Eye (tissue), 1 donor: ENCODE measurements at places on chromosomes 1 and 21.

GRCh38 chr1:63813829-63814277 is 40.0 kb downstream of the ROR1 start:
- no peak for DNase-seq

- no peak for DNase-seq
These were observed 84.9 kb downstream of the CLEC20A start for GRCh38 chr1:178411756-178412399.

GRCh38 chr1:175900171-175900570 is 156.8 kb upstream of the TNR start:
- no peak for DNase-seq

DNA sequence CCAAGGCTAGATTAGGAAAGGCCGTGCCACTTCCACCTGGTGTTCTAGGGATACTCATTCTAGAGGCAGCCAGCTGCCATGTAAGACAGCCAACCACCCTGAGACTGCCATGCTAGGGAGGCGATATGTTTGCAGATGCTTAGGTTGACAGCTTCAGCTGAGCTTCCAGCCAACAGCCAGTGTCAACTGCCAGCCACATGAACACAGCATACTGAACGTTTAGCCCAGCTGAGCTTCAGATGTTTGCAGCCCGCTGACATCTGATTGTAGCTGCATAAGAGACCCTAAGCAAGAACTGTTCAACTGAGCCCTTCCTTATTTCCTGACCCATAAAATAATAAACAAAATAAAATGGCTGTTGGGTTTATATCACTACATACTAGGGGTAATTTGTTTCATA is 5.0 kb upstream of the KCNC4 start:
- DNase-seq = no peak

DNA sequence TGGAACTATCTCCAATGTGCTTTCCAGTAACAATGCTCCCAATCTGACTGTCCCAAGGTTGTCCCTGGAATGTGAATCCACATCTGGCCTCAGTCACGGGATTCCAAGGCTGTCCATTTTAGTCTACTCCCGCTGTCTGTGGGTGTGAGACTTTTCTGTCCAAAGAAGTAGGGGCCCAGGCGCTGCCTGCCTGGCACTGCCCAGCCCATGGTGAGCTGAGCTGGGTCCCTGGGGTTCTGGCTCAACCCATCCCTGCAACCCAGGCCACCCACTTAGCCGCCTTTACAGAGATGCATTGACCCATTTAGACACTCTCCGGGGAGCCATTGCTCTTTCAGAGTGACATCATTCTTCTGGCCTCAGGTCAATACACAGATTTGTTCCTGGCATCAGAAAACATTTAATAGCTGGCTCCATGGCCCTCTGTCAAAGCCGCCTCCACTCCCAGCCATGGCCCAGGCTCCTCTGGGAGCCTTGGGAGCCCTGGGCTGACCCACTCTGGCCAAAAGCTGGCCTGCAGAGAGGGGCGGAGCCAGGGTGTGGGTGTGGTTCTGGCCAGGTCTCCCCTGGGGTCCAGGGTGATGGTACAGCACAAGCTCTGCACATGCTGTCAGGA is 47.2 kb upstream of the PAX7 start:
- DNase-seq = peak; percentile 57

- no peak for DNase-seq
These were observed 56.6 kb upstream of the CR2 start for GRCh38 chr1:207397525-207397926.

DNA sequence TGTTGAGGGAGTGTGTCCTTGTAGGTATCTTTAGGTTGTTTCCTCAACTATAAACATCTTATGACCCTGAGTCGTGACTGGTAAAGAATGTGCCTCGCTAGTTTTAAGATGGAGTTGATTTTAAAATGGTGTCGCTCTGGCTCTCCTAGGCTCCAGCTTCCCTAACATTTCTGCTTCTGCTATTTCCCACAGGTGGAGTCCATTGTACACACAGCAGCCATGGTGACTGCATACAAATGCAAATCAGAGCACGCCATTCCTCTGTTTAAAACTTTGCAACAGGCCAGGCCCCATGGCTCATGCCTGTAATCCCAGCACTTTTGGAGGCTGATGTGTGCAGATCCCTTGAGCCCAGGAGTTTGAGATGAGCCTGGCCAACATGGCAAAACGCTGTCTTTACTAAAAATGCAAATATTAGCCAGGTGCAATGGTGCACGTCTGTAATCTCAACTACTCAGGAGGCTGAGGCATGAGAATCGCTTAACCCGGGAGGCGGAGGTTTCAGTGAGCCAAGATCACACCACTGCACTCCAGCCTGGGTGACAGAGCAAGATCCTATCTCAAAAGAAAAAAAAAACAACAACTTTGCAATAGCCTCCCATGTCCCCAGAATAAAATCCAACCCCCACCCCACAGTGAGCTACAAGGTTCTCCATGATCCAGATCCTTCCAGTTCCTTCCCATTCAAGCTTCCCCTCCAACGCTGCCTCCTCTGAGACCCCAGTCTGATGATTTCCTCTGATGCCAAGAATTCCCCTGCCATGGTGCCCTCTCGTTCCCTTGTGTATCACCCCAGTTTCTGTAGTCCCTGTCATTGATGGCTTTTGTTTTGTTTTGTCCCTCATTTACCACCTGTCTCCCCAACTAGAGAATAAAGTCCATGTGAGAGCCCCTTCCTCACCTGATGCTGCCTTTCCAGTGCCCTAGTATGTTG is 36.9 kb upstream of the KLHDC7A start:
- no peak for DNase-seq

DNA sequence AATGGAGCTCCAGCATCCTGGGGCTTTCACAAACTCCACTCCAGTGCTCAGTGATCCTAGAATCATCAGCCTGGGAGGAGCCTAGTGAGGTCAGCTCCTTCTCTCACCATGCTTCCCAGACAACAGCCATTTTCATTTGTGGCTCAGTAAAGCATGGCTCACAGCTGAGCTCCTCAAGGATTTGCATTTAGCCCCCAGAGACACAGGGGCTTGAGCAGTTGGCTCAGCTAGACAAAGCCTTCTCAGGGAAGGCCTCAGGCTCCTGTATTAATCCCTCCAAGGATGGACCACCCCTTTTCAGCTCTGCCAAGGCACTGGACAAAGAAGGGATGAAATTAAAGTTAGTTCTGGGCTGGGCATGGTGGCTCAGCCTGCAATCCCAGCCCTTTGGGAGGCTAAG is 39.5 kb downstream of the ERI3 start:
- DNase-seq = peak; percentile 50

- peak; percentile 90 for DNase-seq
These were observed 26.2 kb downstream of the DMAP1 start for GRCh38 chr1:44239331-44239960.

- DNase-seq = no peak
These were observed 108.6 kb upstream of the USP24 start for GRCh38 chr1:55323760-55324159.

DNA sequence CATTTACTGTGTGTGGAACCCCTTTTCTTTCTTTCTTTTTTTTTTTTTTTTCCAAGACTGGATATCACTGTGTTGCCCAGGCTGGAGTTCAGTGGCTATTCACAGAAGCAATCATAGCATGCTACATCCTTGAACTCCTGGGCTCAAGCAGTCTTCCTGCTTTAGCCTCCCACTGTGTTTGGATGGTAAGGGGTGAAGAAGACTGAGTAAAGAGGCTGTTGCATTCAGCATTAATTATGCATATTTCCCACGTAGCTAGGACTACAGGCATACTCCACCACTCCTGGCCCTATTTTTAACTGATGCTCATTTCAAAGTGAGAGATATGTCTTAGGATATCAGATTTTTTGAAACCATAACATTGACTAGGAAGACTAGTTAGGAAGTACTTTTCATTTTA is 39.5 kb downstream of the PHACTR4 start:
- DNase-seq = no peak

DNA sequence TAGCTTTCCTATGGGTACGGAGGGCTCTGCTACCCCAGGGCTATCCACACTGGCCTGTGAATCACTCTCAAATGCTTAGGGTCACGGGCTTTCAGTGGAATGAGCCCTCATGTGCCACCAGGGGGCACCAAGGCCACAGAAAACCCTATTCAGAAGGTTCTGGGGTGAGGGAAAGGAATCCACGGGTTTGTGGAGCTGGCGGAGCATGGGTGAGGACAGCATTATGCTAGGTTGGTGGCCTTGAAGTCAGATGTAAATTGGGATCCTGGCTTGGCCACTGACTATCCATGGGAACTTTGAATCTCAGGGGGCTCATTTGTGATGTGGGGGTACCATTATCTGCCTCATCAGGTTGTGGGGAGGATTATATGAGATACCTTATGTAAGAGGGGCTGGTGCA is 5.1 kb upstream of the LAMTOR5 start:
- DNase-seq = peak; percentile 83

DNA sequence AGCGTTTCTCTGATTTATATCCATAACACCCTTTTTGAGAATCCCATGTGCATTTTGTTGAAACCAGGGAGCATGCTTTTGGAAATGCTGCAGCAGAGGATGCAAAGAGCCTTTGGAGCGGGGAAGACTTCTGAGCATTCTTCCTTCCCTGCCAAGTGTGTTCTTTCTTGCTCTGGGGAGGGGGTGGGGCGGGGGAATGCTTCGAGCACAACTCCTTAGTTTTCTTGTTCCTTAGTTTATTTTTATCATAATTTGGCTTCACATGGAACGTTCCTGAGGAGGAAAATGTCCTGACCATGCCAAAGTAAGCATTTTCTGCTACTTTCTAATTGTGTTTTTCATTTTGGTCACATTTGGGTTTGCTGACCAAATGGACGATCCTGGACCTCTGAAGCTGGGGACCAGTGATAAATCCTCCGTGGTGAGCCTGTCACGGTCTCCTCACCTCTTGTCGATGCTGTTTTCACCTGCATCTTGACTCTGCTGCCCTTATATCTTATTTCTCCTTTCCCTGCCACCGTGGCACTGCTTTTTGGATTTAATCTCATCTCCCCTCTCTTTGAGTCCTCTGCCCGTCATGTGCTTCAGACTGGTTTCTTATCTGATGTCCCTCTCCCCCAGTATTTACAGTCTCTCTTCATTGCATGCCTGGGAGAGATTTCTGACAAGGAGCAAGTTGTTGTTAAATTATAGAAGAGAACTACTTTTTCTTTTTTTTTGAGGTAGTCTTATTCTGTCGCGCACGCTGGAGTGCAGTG is 2.4 kb downstream of the CTPS1 start:
- DNase-seq = no peak

DNA sequence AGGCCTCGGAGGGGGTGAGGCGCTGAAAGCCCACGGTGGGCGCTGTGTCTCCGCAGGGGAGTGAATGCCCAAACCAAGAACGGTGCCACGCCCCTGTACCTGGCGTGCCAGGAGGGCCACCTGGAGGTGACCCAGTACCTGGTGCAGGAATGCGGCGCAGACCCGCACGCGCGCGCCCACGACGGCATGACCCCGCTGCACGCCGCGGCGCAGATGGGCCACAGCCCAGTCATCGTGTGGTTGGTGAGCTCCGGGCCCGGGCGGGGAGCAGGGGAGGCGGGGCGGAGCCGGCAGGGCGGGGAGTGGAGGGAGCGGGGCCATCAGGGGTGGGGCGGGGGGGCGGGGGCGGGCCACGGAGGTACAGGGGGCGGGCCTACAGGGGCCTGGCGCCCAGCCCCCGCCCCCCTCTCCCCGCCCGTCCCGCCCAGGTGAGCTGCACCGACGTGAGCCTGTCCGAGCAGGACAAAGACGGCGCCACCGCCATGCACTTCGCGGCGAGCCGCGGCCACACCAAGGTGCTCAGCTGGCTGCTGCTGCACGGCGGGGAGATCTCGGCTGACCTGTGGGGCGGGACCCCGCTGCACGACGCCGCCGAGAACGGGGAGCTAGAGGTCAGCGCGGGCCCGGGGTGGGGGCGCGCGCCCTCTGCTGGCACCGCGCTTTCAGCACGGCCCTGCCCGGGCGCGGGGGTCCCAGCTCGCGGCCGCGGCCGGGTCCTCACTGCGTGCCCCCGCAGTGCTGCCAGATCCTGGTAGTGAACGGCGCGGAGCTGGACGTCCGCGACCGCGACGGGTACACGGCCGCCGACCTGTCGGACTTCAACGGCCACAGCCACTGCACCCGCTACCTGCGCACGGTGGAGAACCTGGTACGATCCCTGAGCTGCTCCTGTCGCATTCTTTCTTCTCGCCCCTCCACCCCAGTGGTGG is 15.9 kb downstream of the ESPN start:
- DNase-seq = peak; percentile 71

DNA sequence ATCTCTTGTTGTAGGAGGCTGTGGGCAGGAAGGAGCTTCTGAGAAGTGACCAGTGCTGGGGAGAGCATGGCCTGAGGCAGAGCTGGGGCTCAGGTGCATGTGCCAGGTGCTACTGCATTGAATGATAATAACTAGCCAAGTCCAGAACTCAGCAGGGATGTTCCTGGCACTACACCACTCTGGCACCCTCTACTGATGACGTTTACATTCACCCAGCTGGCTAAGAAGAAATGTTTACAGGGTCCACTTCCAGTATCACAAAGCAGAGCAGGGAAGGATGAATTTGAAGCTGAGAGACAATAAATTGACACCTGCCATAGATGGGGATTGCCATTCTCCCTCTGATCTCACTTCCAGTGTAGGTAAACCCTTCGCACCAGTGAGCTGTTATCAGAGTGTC is 411.8 kb downstream of the SETD4 start:
- DNase-seq = no peak

DNA sequence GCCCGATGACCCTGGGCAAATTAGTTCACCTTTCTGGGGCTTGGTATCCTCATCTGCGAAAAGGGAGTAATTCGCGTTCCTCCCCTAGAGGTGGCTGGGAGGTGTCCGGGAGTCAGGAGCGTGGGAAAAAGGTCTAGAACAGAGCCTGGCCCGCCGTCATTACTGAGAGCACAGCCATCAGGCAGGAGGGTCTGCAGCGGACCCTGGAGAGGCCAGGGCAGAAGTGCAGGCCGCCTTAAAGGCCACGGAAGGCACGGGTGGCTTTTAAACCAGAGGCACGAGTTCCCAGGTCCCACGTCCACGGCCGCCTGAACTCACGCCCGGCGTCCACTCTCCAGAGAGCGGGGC is 850 bp downstream of the PANK4 start:
- no peak for DNase-seq

DNA sequence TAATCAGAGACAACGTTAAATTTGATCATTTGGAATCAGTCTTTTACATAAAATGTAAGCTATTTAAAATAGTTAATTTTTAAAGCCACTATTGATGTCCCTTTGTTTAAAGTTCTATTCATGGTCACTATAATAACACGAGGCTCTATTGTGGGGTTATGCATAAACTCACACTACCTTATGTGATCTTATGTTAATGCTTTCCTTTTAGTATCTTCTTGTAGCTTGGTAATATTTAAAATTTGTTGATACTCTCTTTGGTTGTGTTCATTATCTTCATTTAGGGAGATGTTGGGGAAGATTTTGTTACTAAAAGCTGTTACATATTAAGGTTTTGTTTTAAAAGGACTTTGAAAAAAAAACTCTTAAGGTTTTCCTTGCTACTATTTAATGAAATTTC is 1.2 kb downstream of the B3GALT2 start:
- DNase-seq = peak; percentile 28

DNA sequence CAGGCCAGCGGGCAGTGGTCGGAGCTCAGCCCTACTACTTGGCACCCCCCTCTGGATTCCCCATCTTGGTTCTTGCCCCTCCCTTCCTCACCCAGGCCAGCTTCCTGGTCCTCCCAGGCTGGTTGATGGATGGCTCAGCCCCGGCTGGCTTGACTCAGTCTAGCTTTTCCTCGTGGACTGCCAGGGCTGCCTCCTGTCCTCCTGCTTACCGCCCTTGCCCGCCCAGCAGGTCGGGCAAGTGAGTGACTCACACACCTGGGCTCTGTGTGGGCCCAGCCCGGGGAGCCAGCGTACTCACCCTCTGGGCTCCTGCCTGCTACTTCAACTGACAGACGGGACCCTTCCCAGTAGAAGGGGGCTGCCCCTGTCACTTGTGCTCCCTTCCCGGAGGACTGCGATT is 19.5 kb upstream of the ARHGEF10L start:
- no peak for DNase-seq

GRCh38 chr1:234871039-234871709 is 257.5 kb downstream of the TOMM20 start:
- DNase-seq = no peak
